ENCODE measurements at places on chromosomes 12 and 14.

DNA sequence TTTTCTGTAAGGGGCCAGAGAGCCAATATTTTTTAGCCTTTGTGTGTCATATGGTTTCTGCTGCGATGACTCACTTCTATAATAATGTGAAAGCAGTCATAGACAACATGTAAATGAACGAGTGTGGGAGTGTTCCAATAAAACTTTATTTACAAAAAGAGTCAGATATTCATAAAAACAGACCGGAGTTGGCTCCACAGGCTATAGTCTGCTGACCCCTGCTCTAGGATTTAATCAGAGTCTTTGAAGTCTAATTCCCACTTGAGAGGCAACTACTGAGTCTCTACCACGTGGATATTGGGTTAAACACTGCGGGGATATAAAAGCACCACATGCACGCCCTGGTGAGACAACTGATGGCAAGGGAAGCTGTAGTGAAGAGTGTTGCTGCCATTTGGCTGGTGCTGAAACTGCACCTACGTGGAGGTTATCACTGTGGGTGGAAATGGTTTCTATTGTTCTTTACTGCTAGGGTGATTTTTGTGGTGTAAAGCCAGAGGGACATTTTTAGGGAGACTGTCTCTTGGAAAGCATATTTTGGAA is 3.6 kb upstream of the NINJ2 start:
- DNase-seq = peak; percentile 51

- no peak for DNase-seq
Observed at GRCh38 chr12:15322164-15323061, at the start of gene PTPRO. TSS of gene PTPRO (plus strand) at chr12:15322508.

DNA sequence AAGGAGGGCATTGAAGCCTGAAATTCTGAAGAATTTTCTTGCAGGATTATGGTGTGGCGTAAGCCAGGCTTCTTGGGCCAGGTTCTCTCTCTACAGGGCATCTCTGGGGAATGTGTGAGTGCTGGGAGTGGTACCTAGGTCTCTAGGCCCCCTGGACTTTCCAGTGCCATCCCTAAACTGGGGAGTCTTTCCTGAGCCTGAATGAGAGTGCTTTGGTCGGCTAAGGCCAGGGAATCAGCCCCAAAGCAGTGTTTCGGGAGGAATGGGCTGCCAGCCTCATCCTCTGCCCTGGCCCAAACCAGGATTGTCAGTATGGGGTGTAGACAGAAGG is 93.9 kb downstream of the CALM1 start:
- DNase-seq = no peak

DNA sequence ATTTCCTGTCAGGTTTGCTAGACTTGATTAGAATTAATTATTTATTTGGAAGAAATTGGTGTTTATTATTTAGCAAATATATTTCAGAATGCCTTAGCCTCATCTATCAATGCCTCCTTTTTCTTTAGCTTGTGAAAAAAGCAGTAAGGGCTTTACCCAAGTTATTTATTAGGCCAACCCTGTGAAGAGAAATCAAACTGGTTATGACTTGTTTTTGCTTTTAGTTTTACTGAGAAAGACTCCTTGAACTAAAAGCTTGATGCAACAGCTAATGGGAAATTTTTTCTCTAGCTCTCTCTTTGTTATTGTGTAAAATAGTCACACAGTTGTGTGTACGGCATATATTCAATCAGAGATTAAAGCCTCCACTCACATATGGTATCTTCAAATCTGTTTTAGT is 306.8 kb downstream of the DIO2 start:
- no peak for DNase-seq

DNA sequence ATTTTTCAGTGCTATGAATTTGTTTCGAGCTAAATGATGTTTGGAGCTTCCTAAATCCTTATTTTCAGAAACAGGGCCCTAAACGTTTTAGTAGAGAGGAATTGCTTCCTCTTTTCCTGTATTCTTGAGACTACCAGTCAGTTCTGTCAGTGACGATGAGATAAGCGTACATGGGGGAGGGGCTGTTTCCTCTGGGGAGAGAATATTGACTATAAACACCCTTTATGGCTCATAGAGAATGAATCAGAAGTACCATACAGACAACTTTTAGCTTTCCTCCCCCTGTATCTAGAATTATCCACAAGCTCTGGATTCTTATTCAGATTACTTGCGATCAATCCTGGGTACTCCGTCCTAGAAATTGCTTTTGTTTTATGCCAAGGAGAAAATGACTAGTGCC is 5.1 kb downstream of the TBK1 start:
- DNase-seq = peak; percentile 63

DNA sequence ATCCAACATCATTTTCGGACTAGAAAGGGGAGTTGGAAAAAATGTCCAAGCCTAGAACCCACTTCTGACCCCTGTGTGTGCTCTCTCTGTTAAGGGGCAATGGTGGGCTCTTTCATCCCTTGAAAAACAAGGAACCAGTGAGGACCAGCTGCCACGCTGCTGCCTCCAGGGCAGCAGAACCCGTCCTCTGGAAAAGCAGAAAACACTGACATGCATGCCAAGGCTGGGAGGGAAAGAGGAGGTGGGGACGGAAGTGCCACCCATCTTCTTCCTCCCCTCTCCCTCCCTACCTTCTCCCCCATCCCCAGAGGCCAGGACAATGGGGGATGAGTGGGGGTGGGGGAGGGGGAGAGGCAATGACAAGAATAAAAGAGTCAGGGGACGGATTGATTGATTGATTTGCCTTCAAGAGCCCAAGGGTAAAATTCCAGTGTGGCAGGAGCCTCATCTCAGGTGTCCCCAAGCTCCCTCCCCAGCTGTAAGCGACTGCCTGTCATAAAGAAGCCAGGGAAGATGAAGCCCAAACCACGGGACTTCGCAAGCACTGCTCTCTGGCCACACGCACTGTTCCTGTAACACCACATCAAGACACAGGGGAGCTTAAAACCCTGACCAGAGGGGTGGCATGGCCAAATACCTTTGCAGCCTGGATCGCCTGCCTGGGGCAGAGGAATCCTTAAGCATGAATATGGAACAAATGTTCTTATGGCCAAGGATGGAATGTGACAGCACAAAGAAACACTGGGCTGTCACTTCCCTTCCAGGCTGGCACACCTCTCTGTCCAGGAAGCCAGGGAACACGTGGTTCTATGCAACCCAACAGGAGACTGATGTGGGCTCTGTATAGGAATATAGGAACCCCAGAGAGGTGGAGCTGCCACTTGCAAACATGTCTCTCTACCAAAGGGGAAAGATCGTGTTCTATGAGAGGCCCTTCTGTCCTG is 38.9 kb upstream of the BDKRB2 start:
- no peak for DNase-seq

DNA sequence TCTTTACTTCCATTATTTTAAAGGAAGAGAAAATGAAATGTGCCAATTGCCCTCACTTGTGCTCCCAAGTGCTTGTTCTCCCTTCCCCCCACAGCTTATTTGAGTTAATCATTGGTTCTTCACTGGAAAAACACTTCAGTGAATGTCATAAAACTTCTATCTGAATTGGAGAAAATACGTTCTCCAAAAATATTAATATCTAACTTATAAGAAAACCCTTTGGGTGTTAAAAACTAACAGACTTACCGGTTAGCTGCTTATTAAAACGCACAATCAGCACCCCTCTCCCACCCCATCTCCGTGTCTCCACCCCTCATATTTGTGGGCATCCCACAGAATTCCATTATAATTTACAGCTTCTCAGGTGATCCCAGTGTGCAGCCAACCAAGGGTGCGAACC is 31.7 kb downstream of the PLEKHA5 start:
- no peak for DNase-seq

GRCh38 chr12:110937104-110937641 is 16.8 kb upstream of the MYL2 start:
- peak; percentile 50 for DNase-seq

DNA sequence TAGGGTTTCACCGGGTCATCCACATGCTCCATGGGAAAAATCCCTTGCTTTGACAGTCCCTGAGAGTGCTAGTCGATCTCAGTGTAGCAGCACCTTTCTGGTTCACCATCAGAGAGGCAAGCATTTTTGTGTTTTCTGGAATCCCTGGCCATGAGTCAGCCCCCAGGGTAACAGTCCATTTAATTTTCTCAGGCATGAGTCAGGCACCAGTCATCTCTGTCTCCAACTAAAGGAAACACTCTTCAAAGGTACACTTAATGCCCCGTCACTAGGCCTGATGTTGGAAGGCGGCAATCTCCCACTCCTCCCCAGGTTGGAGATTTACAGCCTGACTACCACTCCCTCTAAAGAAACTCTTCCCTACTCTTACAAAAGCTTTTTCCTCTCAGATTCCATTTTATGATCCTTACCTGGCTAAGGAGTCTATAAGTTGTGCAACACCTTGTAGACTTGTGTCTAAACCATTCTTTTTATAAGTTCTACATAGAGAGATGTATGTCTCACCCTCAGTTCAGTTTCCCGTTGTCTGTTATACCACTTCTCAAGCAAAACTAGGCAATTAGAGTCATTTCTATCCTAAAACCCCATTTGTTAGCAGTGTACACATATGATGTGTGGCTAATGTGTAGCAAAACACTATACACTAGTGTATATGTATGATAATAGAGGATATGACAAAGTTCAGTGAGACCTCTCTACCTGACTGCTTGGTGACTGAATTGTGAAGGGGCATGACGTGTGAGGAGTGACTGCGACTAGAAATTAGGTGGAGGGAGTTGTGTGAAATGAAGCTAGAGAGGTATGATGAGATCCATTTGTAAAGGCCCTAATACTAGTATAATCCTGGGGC is 24.6 kb downstream of the TMEM19 start:
- no peak for DNase-seq

- DNase-seq = no peak
Observed at GRCh38 chr14:102159841-102160240, 20.1 kb downstream of the WDR20 start.

DNA sequence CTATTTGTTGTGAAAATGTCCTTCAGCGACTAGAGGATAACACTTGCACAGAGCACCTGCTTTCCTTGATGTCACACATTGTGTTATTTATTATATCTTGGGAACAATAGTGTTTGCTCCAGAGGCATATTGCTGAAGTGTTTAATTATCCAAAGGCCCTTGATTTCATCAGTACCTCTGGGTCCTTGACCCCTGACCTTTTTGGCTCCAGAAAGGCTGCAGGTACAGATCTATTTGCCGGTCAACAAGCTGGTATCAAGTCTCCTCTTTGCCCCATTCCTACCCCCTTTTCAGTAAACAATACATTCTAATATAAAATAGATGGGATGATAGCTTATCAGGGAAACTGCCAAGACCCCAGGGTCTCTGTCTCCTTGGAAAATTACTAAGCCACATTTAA is 206.8 kb downstream of the DACT1 start:
- no peak for DNase-seq

DNA sequence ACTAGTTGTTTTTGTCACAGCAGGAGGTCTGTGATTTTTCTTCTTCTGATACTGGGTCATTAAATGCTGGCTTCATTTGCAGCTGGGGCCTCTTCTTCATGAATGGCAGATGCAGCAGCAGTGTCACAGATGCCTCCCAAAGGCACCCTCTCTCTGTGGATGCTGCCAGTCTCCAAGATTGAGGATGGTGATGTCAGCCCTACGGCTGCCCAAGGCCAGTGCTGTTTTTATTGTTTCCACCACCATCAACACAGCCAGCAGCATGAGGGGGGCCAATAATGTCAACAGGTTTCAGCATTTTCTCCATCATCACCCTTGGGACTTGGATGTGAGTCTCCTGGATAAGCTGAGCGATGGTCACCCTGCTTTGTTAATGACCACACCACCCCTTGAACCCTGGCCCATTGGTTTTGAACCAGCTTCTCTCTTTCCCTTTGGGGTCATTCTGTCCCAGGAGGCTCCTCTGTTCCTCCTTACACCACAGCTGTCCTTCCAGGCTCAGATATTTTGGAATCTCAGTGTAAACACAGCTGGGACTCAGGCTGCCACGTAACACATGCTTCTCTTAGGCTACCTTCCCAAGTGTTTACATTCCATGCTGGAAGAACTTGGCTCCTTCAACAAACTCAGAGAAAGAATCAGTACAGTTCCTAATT is 151.7 kb upstream of the DDHD1 start:
- no peak for DNase-seq

DNA sequence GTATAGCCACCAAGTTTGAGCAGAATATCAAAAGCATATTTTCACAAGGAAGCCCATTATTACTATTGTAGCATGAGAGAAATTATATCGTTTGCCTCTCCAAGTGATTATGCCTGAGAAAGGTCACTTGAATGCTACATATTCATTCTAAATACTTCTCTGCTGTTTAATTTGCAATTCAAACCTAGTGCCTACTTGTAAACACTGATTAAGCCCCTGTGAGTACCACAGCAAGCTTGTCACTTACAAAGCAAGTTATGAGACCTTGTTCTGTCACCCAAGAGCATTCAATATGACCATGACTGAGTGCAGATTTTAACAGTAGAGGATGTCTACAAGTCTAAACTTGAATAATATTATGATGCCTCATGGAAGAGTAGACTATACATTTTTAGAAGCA is 124.7 kb upstream of the SSTR1 start:
- DNase-seq = no peak
